HS-27A (cell line): ENCODE measurements at places on chromosomes 16 and 17.

DNA sequence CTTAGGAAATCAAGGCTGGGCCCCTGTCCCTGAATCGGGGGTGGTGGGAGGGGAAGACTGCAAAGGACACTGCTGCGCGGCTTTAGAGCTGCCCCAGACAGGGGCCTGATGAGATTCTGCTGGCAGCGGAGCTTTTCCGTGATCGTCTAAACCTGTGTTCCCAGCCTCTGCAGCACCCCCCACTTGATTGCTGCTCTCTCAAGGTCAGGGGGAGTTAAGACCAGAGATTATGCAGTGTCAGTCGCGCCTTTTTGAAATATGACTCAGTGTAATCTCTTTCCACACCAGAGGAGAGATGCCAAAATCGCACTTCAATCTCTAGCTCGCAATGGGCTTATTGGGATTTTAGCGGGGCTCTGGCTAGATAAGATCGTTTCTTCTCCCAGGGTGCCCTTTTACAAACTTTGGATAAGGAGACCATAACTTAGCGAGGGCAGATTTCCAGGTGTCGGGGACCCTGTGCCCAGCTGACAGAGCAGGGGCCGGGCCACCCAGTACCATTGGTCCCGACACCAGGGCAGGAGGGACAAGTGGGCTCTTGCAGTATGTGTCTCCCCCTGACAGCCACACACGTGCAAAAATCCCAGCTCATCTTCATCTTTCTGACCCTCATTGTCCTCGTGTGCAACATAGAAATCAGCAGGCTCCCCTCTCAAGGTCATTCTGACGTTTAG, 87.0 kb downstream of the IRX3 start:
- DNase-seq, result no peak

DNA sequence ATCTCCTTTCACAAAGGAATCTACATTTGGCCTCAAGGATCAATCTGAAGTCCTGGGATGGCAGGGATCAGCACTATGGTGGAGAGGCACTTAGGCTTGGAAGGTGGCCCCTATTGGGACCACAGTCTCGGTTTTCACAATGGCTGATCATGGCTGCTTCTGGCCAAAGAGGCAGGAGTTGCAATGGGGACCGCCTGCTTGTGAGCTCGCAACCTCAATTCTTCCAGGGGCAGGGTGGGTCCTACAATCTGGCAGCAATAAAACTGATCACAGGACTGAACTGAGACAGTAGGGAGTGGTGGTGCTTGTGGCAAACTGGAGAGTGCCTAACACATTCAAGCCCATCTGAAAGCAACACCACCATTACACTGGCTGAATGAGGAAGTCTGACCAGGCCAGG, 83.1 kb downstream of the NETO2 start:
- no peak for DNase-seq

DNA sequence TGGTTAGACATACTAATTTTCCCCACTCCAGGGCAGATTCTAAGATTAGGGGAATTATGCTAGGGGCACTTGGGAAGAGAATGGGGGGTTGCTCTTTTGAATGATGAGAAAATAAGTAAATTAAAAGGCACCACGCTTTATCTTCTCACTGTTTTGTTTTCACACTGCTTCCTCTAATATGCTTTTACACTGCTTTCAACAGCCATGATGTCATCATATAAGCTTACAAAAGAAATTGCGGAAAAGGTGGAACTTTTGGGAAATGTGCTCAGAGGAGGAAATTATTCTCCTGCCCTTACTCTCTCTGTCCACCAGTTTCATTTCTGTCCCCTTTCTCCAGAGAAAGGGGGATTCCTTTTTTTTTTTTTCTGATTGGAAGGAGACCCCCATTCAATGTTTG, 308.2 kb downstream of the TOX3 start:
- DNase-seq, result no peak

GRCh38 chr16:86755571-86756006, 177.2 kb downstream of the FOXL1 start:
- no peak for DNase-seq

DNA sequence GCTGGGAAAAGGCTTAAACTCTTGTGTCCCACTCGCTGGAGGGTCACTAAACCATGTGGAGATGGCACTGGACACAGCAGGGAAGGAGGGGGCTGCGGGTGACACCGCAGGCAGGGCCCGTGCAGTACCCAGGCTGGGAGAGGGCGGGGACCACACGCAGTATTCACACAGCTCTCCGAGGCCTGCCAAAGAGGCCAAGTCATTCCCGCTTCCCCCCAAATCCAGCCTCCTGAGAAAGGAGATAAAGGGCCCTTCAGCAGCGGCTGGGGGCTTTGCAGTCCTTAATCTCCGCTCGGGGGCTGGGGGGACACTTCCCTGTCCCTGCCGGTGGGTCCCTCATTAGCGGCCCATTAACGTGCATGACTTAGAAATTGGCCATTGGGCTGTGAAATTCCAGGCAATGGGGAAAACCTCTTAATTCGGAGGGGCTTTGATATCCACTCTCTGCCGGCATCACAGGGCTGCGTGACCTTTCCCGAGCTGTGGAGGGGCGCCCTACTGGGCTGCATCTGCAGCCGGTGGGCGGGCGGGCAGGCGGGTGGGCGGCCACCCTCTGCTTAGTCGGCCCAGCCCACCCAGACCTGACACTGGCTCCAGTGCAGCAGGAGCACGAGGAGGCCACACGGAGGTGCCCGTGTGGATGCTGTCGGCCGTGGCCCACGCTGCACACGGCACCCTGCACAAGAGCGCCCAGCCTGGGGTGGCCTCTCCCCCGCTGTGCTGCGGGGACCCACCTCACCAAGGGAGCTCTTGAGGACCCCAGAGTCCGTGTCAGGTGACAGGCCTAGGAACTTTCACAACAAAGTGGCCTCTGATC, 2.6 kb upstream of the SLC38A8 start:
- DNase-seq, result no peak
